ENCODE measurements at places on chromosomes 5 and 9.
A peak's percentile ranks its signal among the peaks of the same experiment; 100 is the strongest.

DNA sequence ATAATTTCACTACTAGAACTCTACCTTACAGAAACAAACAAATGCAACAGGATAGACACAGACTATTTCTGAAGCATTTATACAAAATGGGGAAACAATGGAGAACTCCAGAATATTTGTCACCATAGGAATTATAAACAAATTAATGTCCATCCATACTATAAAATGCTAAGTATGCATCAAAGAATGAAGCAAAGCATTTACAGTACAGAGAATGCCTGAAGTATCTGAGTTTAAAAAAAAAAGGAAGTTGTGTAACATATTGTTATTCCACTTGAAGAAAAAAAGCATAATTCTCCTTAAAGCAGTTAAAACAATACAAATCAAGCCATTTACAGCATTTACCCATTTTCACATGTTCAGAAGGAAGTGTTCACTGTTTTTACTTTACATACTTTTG is 53.0 kb downstream of the DROSHA start:
- DNase-seq = no peak

- DNase-seq = no peak
Observed at GRCh38 chr5:67234671-67235176, 38.1 kb upstream of the CD180 start.

DNA sequence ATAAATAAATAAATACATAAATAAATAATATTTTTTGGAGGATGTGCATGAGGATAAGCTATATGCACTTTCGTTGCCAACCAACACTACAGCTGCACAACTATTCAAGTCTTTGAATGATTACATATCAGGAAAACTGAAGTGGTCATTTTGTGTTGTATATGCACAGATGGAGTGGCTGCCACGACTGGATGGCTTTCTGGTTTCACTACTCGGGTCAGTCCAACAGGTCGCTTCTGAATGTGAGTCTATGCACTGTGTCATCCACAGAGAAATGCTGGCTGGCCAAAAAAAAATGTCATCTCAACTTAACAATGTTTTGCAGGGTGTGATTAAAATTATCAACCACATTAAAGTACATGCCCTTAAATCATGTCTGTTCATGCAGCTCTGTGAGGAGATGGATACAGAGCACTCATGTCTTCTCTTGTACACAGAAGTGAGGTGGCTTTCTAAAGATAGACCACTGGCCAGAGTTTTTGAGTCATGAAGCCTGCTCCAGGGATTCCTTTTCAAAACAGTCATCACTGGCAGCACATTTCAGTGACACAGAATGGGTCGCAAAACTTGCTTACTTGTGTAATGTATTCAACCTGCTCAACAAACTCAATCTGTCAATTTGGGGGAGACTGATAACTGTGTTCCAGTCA is 589.8 kb upstream of the CYLC2 start:
- no peak for DNase-seq

GRCh38 chr9:117315236-117315635 is 99.6 kb downstream of the ASTN2 start:
- DNase-seq = no peak

DNA sequence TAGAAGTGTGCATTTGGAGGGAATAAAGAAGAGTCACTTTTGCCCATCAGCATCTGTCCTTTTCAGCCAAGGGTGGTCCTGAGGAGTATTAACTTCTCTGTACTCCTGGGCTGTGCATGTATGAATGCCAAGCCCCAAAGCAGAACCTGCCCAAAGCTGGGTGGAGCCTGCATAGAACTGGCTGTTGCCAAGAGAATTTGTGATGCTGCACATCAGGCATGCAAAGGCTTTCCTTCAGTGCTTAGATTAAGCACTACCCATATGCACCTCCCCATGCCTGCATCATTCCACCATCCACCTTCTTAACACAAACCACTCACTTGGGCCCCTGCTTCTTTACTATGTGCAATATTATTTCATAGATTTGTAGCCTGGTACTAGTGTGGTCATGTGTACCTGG is 493.8 kb downstream of the KIF4B start:
- DNase-seq = no peak

GRCh38 chr5:31382051-31382878 is 149.6 kb downstream of the DROSHA start:
- DNase-seq = no peak

- peak; percentile 50 for DNase-seq
Observed at GRCh38 chr9:81686614-81687520, 2.5 kb downstream of the TLE1 start.

GRCh38 chr5:61202213-61202612 is 39.9 kb upstream of the SMIM15 start:
- no peak for DNase-seq

DNA sequence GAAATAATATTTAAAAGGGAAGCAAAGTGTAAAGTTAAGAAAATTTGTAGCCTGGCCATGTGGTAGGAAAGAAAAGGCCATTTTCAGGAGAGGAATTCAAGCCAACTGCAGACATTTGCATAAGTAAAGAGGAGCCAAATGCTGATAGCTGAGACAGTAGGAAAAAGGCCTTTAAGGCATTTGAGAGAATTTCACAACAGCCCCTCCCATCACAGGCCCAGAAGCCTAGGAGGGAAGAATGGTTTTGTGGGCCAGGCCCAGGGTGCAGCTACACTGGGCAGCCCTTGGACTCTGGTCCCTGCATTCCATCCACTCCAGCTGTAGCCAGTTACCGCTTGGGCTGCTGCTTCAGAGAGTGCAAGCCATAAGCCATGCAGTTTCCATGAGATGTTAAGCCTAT is 1556.8 kb downstream of the EFNA5 start:
- DNase-seq = no peak

DNA sequence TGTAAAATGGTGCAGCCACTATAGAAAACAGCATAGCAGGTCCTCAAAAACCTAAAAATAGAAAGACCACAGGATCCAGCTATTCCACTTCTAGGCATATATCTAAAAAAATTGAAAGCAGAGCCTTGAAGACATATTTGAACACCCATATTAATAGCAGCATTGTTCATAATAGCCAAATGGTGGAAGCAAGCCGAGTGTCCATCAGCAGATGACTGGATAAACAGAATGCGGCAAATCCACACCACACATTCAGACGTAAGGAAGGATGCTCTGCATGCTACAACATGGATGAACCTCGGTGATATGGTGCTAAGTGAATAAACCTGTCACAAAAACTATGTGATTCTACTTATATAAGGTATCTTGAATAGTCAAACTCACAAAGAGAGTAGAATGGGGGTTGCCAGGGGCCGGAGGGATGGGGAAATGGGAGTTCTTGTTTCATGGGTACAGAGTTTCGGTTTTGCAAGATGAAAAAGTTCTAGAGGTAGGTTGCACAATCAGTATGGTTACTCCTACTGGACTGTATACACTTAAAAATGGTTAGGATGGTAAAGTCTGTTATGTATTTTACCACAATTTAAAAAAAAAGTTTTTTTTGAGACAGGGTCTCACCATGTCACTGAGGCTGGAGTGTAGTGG is 17.1 kb upstream of the HSD17B3 start:
- DNase-seq = no peak

- DNase-seq = no peak
Observed at GRCh38 chr9:127201071-127201541, 63.5 kb upstream of the GARNL3 start.

GRCh38 chr9:135308821-135309762 is 170.5 kb upstream of the PPP1R26 start:
- DNase-seq = no peak

DNA sequence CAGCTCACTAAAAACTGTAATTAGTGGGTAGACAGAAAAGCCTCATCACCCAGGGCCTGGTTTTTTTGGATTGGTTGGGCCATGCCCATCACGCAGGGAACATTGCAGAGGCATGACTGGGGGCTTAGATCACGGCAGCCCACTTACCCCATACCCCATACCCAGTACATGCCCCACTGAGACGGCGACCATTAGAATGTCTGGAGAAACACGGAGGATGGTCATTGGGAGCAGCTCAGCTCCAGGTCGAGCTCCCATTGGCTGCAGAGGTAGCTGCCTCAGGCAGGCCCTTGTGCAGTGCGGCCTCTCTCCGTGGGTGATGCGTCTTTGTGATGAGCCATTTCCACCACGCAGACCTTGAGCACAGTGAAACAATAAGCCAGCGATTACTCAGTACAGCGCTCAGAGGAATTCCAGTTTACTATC is 204.0 kb downstream of the GADD45G start:
- DNase-seq = no peak

- DNase-seq = no peak
Observed at GRCh38 chr5:14199902-14200301, 56.8 kb downstream of the TRIO start.

GRCh38 chr9:78468231-78468630 is 171.3 kb downstream of the PSAT1 start:
- no peak for DNase-seq

GRCh38 chr5:172796306-172796705 is 25.3 kb upstream of the DUSP1 start:
- DNase-seq = no peak

GRCh38 chr9:16499892-16500291 is 370.6 kb downstream of the BNC2 start:
- DNase-seq = no peak

GRCh38 chr5:94702729-94703128 is 84.3 kb downstream of the SLF1 start:
- DNase-seq = no peak

- no peak for DNase-seq
Observed at GRCh38 chr9:97059626-97060025, 20.7 kb upstream of the CTSV start.

DNA sequence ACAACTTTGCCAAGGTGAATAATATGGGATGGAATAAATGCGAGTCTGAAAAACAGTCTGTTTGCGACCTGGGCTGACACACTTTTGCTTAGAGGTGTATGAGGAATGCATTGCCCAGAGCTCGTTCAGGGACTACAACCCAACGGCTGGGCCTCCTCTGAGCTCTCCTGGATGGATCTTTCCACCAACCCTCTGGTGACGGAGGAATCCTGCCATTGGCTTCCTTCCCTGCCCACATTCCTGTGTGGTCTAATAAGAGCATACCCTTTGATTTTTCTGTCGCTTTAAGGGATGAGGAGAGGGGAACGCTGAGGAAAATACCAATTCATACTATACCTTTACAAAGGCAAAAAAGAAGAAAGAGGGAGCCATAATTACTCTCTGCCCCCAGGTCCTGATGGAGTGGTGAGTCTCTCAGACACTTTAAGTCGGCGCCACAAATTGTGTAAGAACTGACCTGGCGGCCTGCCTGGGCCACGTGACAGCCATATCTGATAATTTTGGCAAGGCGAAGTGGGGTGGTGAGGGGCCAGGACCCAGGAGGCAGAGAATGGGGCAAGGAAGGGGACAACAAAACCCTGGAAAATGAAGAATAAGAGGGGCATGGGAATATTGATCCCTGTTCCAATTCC is 265.2 kb upstream of the MSX2 start:
- no peak for DNase-seq

- no peak for DNase-seq
Observed at GRCh38 chr5:44835693-44836092, 26.9 kb downstream of the MRPS30 start.

GRCh38 chr9:69174616-69175463 is 763 bp downstream of the TJP2 start:
- DNase-seq = peak; percentile 45

GRCh38 chr5:16866795-16867576 is 69.1 kb downstream of the MYO10 start:
- no peak for DNase-seq

DNA sequence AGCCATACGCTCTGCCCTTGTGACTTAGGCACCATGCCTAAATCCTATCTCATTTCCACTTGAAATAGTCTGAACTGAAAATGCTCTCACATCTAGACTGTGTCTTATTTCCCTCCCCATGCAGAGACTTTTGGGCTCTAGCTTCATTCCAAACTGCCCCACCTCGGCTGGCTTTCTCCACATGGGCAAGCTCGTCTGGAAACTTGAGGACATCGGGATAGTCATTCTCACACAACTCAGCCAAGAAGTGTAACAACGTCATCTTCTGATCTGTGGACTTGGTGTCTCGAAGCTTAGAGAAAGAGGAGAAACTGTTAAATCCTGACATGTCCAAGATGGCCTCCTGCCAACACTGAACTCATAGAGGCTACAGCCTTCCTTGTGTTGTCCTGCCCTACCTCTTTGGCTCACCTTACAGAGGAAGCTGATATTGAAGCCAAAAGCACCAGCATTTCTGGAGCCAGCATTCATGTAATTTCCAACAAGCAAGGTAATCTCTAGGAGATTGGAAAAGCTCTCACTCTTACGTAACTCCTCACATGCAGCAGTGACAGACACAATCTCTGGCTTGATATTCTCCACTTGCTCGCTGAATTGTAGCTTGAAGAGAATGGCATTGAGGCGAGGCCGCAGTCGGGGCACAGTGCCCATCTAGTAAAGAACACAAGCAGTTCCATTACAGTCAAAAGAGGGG is 39.6 kb downstream of the PCDHGC5 start:
- DNase-seq = no peak

DNA sequence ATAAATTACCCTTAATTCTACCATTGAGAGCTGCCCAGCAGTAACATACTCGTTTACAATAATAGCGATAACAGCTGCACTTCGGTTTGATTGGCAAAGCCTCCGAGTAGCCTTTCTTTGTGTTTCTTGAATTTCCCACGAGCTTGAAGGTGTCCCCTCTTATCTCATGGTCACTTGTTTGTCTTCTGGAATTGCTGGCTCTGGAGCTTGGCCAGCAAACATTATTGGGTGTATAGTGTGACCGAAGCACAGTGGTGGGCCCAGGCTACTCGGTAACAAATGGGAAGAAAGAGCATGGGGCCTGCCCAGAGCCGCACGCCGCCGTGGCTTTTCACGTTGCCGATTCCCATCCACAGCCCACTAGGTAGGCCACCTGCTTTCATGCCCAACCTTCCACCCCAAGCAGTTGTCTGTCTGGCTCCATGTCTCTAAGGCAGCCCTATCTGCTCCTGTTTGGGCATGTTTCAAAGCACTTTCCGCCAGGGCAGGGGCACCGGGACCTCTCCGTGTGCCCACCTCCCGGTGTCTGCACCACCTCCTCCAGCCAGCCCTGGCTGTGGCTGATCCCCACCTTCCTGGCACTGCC is 8.7 kb downstream of the STKLD1 start:
- no peak for DNase-seq

- no peak for DNase-seq
Observed at GRCh38 chr9:33011831-33012230, 10.4 kb upstream of the APTX start.

- DNase-seq = no peak
Observed at GRCh38 chr9:31136524-31136923, 1247.9 kb upstream of the ACO1 start.

- no peak for DNase-seq
Observed at GRCh38 chr9:85262333-85262732, 479.4 kb downstream of the AGTPBP1 start.

DNA sequence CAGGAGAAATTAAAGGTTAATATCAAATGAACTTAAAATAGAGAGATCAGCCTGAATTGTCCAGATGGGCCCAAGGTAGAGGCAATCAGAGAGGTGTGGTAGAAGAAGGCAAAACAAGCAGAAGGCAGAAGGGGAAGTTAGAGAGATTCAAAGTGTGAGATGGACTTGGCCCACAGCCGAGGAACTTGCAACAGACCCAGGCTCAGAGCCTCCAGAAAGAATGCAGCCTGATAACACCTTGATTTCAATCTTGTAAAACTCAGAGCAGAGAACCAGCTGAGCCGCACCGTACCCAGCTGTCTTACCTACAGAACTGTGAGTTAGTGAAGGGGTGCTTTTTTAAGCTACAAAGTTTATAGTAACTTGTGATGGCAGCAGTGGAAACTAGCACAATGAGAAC is 190.9 kb downstream of the RFK start:
- DNase-seq = no peak
